ENCODE measurements at places on chromosomes 5 and 9. TPM values are rescaled to one million over a fixed set of nuclear protein-coding genes. Genes with fewer than 3 reads are reported as not detected.

C9 gene
- not detected for polyA plus RNA-seq

C5orf63 gene
- polyA plus RNA-seq = 12.2 TPM

NFIB gene
- polyA plus RNA-seq = 94.4 TPM

NRG2 gene
- polyA plus RNA-seq = 0.81 TPM

TRIM23 gene
- polyA plus RNA-seq = 12.3 TPM

LURAP1L gene
- not detected for polyA plus RNA-seq

CSF1R gene
- polyA plus RNA-seq = not detected

GTF3C4 gene
- 15.9 TPM for polyA plus RNA-seq

DNA sequence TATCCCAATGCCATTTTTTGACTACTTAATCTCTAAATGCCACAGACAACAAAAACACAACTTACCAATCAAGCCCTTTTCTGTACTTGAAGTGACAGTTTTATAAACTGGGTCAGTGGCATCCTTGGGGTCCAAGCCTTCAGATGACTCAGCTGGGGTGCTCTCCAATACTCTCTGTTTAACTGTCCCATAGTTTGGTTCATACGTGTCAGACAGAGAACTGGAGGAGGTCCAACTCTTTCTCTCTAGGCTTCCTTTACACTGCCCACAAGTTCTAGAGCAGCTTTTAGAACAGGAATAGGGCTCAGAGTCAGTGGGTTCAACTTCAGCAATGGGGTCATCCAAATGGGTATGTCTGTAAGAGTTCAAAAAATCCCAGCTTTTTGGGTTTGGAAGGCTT lies 166.9 kb downstream of the CDC42SE2 start:
- no peak for DNase-seq

DNA sequence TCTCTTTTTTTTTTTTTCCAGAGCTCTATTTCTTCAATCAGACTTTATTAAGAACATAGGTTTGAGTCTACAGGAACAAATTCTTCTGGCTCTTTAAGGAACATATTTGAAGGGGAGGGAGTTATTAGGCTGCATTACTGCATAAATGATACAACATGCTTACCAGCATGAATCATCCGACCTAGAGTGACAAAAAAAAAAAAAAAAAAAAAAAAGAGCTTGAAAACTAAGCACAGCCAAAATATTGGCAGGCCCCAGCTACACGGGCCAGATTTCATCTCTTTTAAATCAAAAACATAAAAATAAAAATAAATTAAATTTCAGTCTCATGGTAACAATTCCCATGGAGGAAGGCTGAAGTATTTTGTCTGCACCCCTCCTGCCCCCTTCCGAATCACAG lies 26.3 kb downstream of the MSX2 start:
- no peak for DNase-seq

DNA sequence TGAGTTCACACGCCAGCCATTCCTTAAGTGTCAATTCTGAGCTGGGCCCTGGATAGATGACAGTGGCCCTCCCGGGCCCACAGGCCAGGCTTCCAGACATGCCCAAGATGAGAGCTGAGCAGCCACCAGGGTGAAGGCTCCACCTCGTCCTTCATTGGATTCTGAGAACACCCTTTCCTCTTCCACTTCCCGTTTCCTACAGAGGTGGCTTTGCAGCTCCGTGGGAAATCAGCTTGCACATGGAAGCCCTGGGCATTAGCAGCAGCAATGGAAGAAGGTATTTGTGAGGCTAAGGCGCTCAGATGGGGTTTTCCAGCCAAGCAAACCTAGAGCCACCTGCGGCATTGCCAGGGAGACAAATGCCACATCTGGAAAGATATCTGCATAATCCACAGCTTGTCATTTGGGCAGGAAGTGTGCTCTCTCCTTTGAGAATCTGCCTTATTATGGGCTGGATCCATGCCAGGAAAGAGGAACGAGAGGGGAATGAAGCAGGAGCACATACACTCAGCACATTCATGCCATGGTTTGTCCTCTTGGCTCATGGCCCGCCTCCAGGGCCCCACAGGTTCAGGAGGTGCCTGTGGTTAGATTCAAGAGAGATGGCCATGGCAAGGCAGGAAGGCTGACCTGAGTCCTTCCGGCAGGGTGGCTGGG lies 34.1 kb downstream of the CFAP77 start:
- no peak for DNase-seq

- no peak for DNase-seq
Measured at GRCh38 chr9:121906074-121906870, 186.8 kb downstream of the TTLL11 start.

DNA sequence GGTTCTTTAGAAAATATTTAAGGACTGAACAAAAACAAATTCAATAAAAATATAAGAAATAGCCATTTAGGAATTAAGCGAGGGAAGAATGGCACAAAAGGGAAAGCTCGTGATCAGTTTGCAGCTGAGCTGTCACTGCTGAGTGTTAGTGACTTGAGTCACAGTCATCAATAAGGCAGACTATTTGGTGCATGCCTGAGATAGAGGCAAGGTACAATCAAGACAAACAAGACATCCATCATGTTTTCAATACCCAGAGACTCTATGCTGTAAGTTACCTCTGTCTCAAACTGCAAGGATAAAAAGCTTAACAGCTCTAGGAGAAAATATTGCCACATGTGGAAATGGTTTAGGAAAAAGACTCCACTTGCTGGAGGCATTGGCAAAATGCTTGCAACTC lies 426.4 kb upstream of the TYRP1 start:
- DNase-seq = no peak

DNA sequence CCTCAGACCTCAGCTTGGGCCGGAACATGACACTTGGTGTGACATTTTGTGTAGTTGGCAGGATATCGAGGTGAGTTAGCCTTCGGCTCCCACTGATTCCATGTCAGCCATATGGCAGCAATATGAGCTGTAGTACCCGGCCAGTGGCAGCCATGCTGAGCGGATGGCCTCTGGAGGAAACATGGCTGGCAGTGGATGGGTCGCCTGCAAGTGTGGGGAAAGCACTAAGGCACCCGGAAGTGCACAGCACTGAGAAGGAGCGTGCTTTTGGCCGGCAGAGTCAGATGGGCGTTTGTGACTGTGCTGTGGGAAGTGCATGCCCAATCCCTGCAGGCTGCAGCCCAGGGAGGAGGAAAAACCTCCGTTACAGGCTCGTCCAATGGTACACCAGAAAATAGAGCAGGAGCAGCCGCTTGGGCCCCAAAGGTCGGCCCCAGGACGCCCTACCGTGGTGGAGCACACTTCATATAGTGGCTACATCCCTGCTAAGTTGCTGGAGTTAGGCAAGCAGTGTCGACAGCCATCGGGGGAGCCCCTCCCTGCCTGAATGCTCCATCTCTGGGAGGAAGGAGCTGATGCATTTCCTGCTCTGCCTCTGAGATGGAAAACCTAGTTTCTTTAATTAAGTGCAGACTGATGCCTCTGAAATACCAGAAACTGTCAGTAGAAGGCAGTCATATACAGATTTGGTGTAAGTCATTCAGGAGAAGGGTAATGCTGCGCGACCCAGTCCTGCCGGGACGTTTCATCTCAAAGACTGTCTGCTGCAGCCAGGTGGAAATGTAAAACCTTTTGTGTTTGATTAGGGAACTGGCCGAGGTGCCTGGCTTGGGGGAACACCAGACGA lies 2185.8 kb upstream of the ACO1 start:
- no peak for DNase-seq

GRCh38 chr5:88583471-88583870 lies 299.5 kb downstream of the MEF2C start:
- DNase-seq = no peak

DNA sequence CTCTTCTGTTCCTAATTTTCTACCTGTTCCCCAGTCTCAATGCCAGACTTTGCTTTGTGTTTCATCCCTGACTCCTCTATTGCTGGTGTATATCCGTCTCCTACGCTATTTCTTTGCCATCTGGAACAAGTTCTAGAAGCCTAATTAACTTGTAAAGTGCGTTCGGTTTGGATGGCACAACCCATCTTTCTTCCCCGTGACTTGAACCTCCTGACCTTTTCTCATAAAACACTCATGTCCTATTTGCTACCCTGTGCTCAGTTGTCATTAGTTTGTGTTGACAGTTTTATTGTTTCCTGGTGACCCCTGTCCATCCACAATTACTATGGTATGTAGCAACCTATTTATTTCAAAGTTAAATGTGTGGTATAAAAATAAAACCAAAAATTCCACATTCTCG lies 323.5 kb downstream of the TLE4 start:
- DNase-seq = no peak

Measured in muscle of arm (tissue), 14 donors.